ENCODE measurements at places on chromosomes 7 and 10. TPM values are rescaled to one million over a fixed set of nuclear protein-coding genes. Genes with fewer than 3 reads are reported as not detected.

The PLEKHA8 gene
- polyA plus RNA-seq, result 16.8 TPM

The C10orf67 gene
- polyA plus RNA-seq, result 0.16 TPM

The HOXA2 gene
- 0.12 TPM for polyA plus RNA-seq

The GARIN1A gene
- 0.83 TPM for polyA plus RNA-seq

- no peak for DNase-seq
- H3K36me3 ChIP-seq, result no peaks in the 10 kb centered on the region
- no peaks in the 10 kb centered on the region for H3K4me1 ChIP-seq
Measured at GRCh38 chr10:85665681-85666080, 700.9 kb downstream of the GRID1 start.

- H3K27ac ChIP-seq, result no peak overlapping the region
- H3K27me3 ChIP-seq, result no peaks in the 10 kb centered on the region
Measured at GRCh38 chr10:66265398-66265797, 660.4 kb upstream of the LRRTM3 start.

- no peak overlapping the region for H3K4me3 ChIP-seq
- no peaks in the 10 kb centered on the region for H3K36me3 ChIP-seq
- DNase-seq, result no peak
Measured at GRCh38 chr10:13351340-13351915, 3.3 kb upstream of the SEPHS1 start.

DNA sequence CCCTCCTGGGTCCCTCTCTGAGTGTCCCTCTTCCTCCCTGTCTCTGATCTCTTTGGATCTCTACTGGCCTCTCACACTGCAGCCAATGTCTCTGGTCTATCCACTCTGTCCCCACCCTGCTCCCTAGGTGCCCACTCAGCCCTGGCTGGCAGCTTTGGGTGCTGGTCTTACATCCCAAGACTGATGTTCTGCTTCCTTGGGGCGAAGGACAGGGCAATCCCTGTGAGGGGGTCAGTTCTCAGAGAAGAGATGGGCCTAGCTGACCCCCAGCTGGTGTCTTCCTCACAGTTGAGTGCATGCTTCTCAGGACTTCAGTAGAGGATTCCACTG is 51.7 kb upstream of the CAMK2B start:
- no peak overlapping the region for H3K4me3 ChIP-seq
- no peak for DNase-seq
- no peak overlapping the region for H3K27ac ChIP-seq
- no peaks in the 10 kb centered on the region for H3K36me3 ChIP-seq
- no peaks in the 10 kb centered on the region for H3K4me1 ChIP-seq
- no peaks in the 10 kb centered on the region for H3K27me3 ChIP-seq

DNA sequence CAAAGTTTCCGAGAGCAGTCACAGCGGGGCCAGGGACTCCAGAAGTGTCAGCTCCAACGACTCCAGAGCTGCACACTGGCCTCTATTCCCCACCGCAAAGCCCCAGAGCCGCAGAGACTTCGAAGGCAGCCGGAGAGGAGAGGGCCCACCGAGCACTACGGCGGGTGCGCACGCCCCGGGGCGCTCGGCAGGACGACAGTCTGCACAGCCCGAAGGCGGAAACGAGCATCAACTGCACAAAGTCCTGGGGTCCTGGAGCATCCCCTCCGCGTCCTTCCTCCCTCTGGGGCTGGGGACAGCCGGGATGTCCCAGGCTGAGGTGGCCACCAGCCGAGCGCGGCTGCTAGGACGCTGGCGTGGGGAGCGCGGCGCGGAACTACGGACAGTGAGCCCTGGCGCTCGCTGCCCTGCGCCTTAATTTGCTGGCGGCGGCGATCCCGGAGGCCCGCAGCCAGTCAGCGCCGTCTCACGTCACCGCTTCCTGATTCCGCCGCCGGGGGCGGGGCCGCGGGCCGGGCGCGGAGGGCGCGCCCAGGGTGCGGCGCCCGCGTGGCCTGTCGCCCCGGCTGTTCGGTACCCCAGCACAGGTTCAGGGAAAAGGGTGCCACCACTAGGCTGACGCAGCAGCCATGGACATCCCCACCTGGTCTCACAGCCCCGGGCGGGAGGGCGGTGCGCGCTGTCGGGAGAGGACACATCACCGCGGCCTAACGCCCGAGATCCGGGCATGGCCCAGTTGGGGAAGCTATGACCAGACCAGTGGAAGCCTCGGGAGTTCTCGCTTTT is at the start of gene TBX20:
TBX20 (minus strand) TSS at position 391 of the 786 bp plus-strand sequence. CDS start 480 bp downstream, outside the sequence.
- H3K4me3 ChIP-seq, result peak within 1 kb of the TSS; percentile 86
- no peaks in the 10 kb centered on the region for H3K36me3 ChIP-seq
- H3K27ac ChIP-seq, result peak within 1 kb of the TSS; percentile 95
- peaks cover 41% of the 10 kb centered on the region for H3K27me3 ChIP-seq
- DNase-seq, result peak; percentile 93

DNA sequence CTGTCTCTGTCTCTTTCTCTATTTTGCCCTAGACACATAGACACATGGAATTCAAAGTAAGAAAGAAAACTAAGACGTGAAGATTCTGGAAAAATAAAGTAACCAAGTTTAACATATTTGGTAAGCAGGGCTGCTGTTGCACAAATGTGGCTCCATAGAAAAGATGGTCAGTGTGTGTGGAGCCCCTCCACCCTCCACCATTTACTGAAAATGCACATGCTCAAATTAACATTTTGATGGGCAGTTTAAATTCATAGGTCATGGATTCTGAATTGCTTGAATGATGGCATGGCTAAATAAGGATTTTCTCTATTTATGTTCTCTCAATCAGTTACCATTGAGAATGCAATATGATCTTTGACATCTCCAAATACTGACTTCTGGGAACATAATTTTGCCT is 165.5 kb upstream of the CHRM2 start:
- no peak for DNase-seq
- H3K27me3 ChIP-seq, result no peaks in the 10 kb centered on the region
- H3K27ac ChIP-seq, result no peak overlapping the region
- H3K36me3 ChIP-seq, result no peaks in the 10 kb centered on the region

DNA sequence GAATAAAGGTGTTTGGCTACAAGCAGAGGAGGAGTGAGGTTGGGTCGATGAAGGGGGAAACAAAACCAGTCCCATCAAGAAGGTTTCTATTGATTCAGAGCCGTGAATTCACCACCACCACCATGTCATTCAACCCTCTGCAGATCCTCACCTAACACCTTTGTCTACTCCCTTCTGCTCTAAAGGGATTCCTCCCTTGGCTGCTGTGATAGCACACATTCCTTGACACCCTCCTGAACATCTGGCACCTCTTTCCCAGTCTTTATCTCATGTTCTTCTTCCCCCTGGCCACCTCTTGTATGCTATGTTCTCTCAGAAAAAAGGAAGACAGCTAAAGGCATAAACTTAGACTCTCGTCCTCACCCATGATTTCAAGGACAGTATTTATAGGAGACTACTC is 318.0 kb downstream of the GPAM start:
- no peak overlapping the region for H3K27ac ChIP-seq
- no peak overlapping the region for H3K4me3 ChIP-seq
- no peaks in the 10 kb centered on the region for H3K4me1 ChIP-seq
- no peaks in the 10 kb centered on the region for H3K27me3 ChIP-seq
- DNase-seq, result no peak
- no peaks in the 10 kb centered on the region for H3K36me3 ChIP-seq

- H3K36me3 ChIP-seq, result no peaks in the 10 kb centered on the region
- H3K27me3 ChIP-seq, result no peaks in the 10 kb centered on the region
- no peaks in the 10 kb centered on the region for H3K4me1 ChIP-seq
- no peak overlapping the region for H3K27ac ChIP-seq
- no peak overlapping the region for H3K4me3 ChIP-seq
Measured at GRCh38 chr10:62778125-62778524, 26.4 kb upstream of the ADO start.

DNA sequence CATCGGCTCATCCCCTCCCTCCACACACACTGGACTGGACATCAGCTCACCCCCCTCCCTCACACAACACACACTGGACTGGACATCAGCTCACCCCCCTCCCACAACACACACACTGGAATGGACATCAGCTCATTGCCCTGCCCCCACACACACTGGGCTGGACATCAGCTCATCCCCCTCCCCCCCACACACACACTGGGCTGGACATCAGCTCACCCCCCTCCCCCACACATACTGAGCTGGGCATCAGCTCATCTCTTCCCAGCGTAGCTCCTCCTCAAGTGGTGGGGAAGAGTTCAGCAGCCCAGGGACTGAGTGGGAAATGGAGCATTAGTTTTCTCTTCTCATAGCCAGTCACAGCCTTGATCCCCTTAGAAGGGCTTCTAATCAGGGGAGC is 58.1 kb upstream of the WDR11 start:
- H3K27ac ChIP-seq, result no peak overlapping the region
- H3K4me1 ChIP-seq, result no peaks in the 10 kb centered on the region
- no peak overlapping the region for H3K4me3 ChIP-seq
- H3K27me3 ChIP-seq, result no peaks in the 10 kb centered on the region
- no peaks in the 10 kb centered on the region for H3K36me3 ChIP-seq
- no peak for DNase-seq

DNA sequence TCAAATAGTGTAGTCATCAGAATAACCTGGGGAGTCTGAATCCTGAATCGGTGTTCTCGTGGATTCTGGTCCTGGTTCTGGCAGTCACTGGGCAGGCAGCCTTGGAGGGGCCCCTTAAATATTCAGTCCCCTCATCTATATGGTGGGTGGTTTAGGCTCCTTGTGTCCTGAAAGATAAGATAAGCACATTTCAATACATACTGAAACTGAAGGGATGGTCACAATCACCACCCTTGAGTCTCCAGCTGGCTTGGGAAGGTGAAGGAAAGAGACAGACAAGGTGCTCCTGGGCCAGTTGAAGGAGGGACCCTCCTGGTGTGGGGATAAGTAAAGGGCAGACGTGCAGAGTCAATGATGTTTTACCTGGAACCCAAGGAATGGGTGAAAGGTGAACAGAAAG is 146.7 kb downstream of the CXCL12 start:
- no peak overlapping the region for H3K4me3 ChIP-seq
- H3K27ac ChIP-seq, result no peak overlapping the region
- peaks cover 21% of the 10 kb centered on the region for H3K4me1 ChIP-seq
- H3K27me3 ChIP-seq, result no peaks in the 10 kb centered on the region
- DNase-seq, result no peak
